ENCODE measurements at places on chromosomes 11 and 22.

GRCh38 chr11:43555816-43556611 is 124.5 kb upstream of the HSD17B12 start:
- DNase-seq = peak; percentile 17

GRCh38 chr22:32520612-32521011 is 46.0 kb downstream of the FBXO7 start:
- no peak for DNase-seq

DNA sequence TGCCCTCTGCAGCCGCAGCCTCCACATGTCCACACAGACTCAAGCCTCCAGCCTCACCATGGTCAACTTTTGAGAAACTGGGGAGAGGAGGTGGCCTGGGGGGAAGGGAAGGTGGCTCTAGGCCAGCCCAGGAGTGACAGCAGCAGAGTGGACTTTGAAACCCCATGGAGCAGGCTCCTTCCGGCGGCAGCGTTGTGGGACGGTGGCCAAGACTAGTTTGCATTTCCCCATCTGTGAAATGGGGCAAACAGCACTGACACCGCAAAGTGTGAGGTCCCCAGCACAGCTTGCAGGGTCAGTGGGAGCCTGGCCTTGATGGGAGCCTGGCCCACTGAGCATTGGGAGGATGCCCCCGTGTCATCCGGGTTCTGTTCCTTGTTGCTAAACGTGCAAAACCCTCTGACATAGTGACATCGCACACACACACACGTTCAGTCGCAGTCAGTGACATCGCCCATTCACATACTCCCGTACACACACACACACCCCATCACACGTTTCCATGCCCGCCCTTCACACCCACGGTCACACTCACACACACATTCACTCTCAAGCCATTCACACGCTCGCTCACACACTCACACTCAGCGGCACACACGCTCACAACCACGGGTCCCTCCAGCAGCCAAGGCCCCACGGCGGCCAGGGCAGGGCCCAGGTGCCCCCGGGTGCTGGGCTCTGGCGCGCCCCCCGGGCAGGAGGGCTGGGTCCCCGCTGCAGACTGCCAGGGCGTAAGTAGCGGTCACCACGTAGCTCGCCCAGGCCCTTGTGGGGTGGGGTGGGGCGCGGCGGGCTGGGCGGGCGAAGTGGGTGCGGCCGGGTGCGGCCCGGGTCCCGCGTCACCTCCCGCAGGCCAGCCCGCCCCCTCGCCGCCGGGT is 585 bp downstream of the CYB5R3 start:
- peak; percentile 23 for DNase-seq

GRCh38 chr22:19290400-19291217 is 910 bp downstream of the CLTCL1 start:
- no peak for DNase-seq

GRCh38 chr11:69950120-69950519 is 128.0 kb upstream of the ANO1 start:
- DNase-seq = no peak

- DNase-seq = no peak
Observed at GRCh38 chr22:47190276-47190956, 428.0 kb downstream of the TBC1D22A start.

GRCh38 chr22:42716221-42716620 is 4.4 kb downstream of the A4GALT start:
- no peak for DNase-seq

DNA sequence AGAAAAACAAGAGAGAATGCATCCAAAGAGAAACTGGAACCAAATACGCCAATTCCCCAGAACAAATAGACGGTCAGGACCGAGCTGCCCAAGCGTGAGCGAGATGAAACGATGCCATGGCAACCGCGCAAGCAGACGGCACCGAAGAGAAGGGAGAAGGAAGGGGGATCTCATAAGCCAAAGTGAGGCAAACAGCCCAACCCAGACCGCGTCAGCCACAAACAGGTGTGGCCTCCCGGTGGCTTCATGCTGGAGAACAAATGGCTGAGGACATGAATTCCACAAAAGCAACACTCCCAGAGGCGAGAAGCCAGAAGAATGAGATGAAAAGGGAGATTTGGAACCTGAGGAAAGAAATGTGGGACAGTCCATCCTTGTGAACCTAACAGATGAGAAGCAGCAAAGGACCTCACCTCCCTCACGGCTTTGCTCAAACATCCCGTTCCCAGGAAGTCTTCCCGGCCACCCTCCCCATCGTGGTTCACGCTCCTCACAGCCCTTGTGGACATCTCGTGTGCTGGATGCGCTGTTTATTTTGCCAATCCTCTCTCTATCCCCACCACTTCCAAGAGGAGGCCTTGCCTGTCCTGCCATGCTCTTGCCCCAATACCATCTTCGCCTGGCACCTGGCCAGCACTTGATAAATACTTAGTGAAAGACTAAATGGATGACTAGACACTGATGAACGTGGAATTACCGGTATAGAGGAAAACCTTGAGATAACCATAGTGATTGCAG is 89.1 kb upstream of the RTL6 start:
- no peak for DNase-seq

- DNase-seq = no peak
Observed at GRCh38 chr11:279040-279965, 1.1 kb downstream of the NLRP6 start.

GRCh38 chr11:28559492-28559891 is 451.3 kb downstream of the METTL15 start:
- DNase-seq = peak; percentile 36

- DNase-seq = no peak
Observed at GRCh38 chr11:111372538-111372937, 6.5 kb downstream of the POU2AF1 start.

- no peak for DNase-seq
Observed at GRCh38 chr22:44030051-44030701, 6.1 kb downstream of the PARVB start.
